AG04450 (cell line): ENCODE measurements at places on chromosomes 2 and 18.
A peak's percentile ranks its signal among the peaks of the same experiment; 100 is the strongest.

GRCh38 chr2:71458413-71459083 is 5.2 kb downstream of the DYSF start:
- DNase-seq: no peak

- DNase-seq: no peak
Measured at GRCh38 chr2:12429779-12430406, 286.8 kb upstream of the TRIB2 start.

- no peak for DNase-seq
Measured at GRCh38 chr2:193101591-193101990, 906.9 kb upstream of the TMEFF2 start.

DNA sequence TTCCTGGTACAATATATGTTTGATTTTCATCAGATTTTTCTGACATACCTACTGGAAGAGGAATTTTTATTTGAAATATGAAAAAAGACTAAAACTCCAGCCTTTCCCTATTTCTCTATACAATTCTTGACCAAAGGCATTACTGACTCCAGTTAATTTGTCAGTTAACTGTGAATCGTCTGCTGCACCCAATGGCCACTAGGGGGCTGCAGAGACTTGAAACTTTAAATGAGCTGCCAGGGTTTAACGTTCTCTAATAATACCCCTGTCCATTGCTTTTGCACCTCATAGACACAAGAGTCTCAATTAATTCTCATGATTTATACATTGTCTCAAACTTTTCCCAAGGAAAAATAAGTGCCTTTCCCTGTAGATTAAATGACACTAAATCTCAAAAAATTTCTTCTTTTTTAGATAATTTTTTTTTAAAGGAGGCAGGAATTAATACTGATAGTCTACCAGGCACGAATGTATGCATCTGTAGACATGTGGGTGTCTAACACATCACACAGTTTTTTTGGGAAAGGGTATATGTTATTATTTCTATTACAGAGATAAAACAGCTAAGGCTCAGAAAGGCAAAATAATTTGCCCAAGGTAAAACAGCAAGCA is 1.8 kb upstream of the ALK start:
- DNase-seq: peak; percentile 8

DNA sequence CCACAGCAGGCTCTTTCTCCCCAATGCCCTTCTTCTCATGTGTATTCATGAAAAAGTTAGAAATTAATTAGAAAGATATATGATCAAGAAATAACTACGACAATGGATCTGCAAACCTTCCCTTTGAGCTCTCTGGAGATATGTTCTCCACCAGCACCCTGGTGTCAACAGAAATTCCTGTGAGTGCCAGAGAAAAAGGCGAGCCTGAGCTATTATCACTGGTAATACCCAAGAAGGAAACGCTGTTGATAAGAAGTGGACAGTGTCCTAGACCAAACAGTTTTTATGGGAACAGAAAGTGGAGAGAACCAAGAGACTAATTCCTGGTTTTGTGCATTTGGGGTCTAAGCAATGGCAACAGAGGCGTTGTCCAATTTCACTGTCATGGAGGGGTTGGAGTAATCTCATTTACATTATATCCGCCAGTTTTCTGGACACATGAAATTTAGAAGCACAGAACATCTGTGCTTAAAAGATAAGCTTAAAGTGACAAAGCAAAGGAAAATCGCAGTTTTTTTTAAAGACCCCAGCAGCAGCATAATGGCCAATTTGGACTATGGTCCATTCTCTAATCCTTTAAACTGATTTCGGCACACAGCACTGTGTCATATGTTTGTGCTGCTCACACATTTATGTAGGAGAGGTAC is 47.2 kb upstream of the CDC42EP3 start:
- no peak for DNase-seq

- DNase-seq: no peak
Measured at GRCh38 chr2:168740360-168740759, 62.1 kb upstream of the NOSTRIN start.

DNA sequence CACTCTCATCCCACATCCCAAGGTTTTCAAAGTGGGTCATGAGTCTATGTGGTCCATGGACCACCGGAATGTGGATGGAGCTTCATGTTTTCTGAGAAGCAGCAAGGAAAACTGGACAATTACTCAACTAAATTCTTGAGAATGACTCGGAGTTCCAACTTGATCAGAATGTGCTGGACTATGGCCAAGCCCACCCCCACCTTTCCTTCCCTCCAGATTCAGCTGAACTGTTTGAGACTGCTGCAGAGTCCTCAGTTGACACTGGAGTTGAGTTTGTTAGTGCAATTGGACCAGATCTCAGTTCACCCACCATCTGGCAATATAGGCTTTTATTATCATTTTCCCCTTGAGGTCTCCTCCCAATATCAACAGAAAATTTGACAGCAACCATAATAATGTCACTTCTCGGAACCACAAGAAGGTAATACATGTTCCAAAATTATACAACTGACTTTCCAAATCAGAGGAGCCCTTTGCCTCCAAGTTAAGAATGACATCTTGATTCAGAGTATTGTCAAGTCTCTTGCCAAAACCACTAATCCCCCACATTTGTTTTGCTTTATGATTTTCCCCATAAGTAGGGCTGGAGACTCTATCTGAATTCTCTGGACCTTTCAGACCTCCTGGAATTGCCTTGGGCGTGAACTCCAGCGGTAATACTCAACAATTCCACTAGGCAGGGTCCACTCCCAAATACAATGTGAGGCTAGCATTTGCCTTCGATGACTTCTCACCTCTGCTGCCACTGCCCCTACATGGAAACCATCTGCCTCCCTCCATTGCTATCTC is 8.8 kb downstream of the COL4A4 start:
- peak; percentile 1 for DNase-seq

- no peak for DNase-seq
Measured at GRCh38 chr2:197205585-197206215, 104.9 kb downstream of the ANKRD44 start.

GRCh38 chr2:236353594-236353942 is 89.4 kb upstream of the ASB18 start:
- no peak for DNase-seq

- DNase-seq: no peak
Measured at GRCh38 chr18:70981400-70982140, 692.7 kb downstream of the SOCS6 start.

DNA sequence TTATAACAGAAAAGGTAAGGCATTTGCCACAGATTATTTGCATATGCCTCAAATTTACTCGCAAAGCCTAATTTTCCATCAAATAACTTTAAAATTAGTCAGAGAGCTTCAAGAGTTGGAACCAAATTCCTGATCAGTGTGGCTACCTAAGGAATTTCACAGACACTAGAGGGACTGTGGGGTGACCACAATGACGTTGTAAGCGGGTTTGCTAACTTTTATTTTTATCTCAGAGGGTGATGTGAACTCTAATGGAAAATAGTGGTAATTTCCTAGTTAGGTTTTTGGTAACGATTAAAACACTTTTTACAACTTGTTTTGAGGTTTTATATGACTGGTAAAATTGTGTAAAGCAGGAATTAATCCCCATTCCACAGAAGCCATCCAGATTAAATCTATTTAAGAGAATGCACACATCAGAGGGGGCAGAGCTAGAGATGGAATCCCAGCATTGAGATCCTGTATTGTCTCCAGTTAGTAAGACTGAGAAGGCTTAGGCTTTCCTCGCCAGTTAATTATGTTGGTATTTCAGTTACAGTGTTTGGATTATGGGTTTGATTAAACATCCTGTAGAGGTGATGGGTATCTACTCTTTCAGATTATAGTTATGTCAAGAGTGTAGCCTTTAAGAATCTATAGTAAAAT is 129.0 kb downstream of the GPD2 start:
- peak; percentile 27 for DNase-seq

DNA sequence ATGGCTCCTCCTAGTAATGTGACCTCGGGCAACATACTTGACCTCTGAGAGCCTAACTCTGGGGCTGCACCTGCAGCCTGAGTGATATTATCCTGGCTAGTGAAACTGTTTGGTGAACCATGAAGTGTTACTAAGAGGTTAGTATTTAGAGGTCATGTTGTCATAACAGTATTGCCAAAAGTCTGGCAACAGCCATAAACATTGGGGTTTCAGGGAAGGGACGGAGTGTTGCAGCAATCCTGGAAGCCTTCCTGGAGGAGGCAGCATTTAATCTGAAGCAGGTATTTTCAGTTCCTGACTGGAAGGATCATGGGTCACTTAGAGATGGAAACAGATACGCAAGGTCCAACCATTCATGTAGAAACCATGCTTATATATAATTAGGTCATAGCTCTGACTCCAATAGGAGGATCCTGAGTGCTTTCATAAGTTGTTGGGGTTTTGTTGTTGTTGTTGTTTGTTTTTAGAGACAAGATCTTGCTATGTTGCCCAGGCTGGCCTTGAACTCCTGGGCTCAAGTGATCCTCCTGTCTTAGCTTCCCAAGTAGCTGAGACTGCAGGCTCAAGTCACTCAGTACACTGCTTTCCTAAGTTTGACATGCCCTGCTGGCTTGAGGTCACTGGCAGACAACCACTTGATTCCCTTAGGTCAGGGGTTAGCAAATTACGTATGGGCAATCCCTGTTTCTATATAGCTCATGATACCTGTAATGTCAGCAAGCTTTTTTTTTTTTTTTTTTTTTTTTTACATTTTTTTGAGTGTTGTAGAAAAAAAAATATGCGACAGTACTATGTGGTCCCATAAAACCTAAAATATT is 21.5 kb downstream of the GPR39 start:
- no peak for DNase-seq

DNA sequence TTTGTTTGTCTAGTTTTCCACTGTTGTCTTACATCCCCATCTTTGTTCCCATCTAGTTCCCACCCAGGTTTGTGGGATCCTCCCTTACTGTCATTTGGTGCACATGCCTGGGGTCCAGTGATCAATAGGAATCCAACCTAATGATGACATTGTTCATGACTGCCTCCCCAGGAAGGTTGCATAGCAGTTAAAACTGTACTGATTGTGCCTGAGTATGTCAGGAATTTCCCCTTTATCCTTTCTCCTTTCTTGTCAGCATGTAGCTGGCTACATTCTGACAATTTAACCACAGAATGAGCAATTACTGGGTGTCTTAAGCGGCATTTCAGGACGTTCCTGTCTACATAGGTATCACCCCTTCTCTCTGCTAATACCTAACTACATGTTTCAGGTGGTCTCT is 653.0 kb downstream of the CNTNAP5 start:
- no peak for DNase-seq
